ENCODE measurements at places on chromosomes 6 and 20.

GRCh38 chr6:69789578-69789977 lies 7.2 kb downstream of the LMBRD1 start:
- no peak for DNase-seq

DNA sequence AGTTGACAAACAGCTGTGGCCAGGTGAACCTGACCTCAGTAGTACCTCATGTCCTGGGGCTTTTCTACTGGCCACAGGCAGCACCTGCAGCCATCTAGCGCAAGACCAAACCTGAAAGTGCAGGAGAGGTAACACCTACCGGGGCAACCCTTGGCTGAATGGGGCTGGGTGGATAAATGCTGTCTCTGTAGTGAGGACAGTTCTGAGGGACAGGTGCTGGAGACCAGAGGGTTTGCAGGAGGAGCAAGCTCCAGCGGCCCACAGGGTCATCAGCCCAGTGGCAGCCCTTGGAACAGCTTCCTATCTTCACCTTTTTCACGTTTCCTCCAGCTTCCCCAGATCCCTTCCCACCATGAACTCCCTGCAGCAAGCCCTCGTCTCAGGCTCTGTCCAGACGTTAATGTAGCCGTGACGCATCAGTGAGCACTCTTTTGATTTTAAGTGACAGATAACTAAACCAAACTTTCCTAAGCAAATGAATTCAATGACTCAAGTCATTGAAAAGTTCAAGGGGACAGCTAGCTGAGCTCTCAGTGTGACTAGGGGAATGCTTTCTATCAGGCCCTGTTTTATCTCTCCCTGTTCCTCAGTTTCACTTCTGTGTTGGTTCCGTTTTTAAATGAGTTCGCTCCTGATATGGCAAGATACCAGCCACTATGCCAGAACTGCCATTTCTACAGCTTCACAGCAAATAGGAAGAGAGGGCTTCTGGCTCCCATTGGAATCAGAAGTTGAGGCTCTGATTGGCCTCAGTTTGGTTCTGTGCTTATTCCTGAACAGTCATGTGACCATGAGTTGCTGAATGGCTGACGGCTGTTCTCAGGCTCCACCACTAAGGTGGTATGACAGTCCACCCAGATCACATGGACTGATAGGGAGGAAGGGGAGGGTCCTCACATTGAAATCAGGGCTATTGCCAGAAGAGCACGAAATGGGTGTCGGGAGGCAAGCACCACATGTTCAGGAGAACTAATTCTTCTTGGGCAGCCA lies 12.1 kb upstream of the PFDN4 start:
- DNase-seq: no peak

DNA sequence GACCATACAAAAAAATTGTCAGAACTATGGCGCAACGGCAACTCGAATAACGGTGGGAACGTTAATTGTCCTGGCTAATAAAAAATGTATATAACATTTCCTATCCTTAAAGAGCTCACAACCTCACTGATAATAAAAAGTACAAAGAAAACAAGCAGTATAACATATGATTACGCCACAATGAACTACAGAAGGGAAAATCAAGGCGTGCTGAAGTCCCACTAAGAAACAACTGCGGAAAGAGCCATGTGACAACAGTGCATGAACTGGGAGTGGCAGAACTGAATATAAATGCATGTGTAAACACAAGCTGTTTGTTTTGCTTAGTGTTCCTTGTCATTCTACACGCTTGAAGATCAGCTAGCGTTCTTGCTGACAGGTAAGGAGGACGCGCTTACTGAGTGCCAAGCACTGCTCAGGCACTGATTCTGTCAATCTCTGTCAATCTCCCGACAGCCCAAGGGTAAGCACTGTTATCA lies 466 bp upstream of the PSMB1 start:
- DNase-seq: peak; percentile 47

- no peak for DNase-seq
Observed at GRCh38 chr6:128172081-128172480, 271.2 kb upstream of the THEMIS start.

Data from foreskin fibroblast (primary cell).